ENCODE measurements at places on chromosomes 16 and 17. TPM values are rescaled to one million over a fixed set of nuclear protein-coding genes. Genes with fewer than 3 reads are reported as not detected.
A peak's percentile ranks its signal among the peaks of the same experiment; 100 is the strongest.

- DNase-seq: no peak
These were observed 1.9 kb downstream of the GPS2 start for GRCh38 chr17:7313088-7313889.

DNA sequence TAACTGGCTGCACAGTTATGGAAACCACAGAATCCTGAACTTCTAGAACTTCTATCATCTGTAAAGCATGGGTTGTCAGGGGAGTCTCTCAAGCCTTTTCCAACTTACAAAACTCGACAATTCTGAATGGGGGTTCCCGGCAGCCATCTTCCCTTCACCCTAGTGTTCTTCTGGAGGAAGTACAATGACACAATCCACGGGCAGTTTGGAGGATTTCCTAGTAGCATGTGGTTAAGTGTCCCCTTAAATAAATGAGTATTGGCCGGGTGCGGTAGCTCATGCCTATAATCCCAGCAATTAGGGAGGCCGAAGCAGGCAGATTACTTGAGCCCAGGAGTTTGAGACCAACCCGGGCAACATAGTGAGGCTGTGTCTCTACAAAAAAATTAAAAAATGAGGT lies 2.1 kb downstream of the SLC16A6 start:
- DNase-seq: no peak

- peak; percentile 71 for DNase-seq
These were observed 161.1 kb upstream of the CACNG5 start for GRCh38 chr17:66673668-66674276.

GRCh38 chr16:19119564-19119963 lies 5.8 kb downstream of the ITPRIPL2 start:
- DNase-seq: peak; percentile 35

DNA sequence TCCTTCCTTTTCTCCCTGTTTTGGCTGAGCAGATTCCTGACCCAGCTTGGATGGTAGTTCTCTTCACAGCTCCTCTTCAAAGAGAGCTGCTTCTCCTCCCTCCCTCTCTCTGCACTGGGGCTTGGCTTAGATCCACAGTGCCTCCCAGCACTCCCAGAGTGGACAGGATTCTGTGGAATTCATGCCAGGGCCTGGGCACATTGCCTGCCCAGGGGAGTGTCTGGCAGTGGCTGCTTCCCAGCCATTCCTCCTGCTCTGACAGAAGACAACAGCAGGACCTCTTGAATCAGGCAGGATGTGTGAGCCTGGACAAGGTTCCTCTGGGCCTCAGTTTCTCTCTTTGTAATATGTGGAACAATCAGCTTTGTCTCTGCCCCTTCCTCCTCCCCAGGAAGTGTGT lies 4.5 kb upstream of the MMP28 start:
- DNase-seq: peak; percentile 59

The PSMD11 gene
- total RNA-seq: 104 TPM

- DNase-seq: no peak
These were observed 13.5 kb downstream of the SPATA32 start for GRCh38 chr17:45248132-45248957.

GRCh38 chr17:2705263-2705662 lies 6.3 kb downstream of the CLUH start:
- DNase-seq: peak; percentile 27

DNA sequence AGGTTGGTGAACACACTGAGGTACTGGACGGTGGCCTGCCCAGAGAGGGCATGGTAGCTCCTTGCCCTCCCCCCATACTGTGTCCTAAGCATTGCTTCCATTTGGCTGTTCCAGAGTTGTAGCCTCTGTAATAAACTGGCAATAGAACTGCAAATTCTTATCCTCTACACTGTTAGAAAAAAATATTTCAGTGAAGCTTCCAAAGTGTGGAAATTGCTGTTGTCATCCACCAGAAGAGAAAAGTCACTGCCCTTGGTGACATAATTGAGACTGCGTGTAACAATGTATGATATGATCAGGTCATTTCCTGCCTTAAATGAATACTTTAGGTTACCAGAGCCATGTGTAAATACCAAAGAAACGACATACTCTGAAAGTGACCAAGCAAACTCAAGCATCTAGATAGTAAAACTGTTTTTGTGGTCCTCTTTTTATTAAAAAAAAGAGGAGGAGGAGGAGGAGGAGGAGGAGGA lies 65.9 kb downstream of the CEP95 start:
- DNase-seq: peak; percentile 81

DNA sequence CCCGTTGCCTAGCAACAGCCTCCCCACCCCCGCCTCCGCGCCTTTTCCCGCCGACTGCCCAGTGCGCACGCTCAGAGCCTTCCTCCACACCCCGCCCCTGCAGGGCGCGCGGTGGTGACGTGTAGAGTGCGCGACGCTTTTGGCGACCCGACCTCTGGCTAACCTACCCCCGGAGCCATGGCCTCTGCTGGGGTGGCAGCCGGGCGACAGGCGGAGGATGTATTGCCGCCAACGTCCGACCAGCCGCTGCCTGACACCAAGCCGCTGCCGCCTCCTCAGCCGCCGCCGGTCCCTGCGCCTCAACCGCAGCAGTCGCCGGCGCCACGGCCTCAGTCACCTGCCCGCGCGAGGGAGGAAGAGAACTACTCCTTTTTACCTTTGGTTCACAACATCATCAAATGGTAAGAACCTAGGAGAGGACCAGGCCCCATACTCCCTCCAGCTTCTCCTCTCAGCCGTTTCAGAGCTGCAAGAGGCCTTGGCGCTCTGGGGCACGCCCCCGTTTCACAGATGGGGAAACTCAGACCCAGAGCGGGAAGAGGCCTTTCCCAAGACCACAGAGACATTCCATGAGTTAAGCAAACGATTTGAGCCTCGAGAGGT lies at the start of gene MED9:
Gene MED9 (plus strand): TSS at position 136 of the 603 bp plus-strand sequence. CDS start 42 bp downstream, at position 178.
- peak; percentile 90 for DNase-seq

GRCh38 chr17:1484676-1485422 lies 7.6 kb downstream of the MYO1C start:
- peak; percentile 35 for DNase-seq

GRCh38 chr16:77402672-77403071 lies 32.2 kb downstream of the ADAMTS18 start:
- DNase-seq: peak; percentile 82

GRCh38 chr16:10579965-10580882 lies at the start of gene EMP2:
Gene EMP2, minus strand, starts transcription at chr16:10580598. Its CDS starts 32,981 bp downstream, at chr16:10547617.
- DNase-seq: peak; percentile 43

- no peak for DNase-seq
These were observed 69.9 kb downstream of the SRCIN1 start for GRCh38 chr17:38535886-38536285.

The BCKDK gene
- total RNA-seq: 9.8 TPM
